ENCODE measurements at places on chromosomes 1 and 21.

DNA sequence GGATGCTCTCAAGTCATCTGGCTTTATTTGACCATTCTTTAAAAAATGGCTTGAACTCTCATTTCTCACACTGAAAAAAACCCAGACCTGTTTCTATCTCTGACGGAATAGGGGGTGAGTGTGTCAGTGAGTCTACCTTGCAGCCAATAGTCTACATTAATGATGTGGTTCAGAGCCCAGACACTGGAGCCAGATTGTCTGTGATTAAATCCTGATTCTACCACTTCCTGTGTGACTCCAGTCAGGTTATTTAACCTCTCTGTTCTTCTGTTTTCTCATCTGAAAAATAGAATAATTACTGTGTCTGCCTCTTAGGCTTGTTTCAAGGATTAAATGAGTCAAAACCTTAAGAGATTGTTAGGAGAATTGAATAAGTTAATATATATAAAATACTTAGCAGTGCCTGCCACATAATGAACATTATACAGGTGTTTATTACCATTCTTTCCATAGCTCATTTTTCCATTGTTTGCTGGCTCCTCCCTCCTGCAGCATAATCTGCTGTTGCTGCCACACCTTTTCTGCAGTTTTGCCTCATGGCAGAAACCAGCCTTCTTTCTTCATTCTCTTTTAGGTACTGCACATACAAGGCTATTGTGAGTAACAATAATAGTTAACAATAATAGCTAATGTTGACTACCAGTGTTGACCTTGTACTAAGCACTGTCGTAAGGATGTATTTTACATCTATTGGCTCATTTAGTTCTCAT lies 157.6 kb upstream of the IVNS1ABP start:
- DNase-seq, result no peak

- DNase-seq, result no peak
Observed at GRCh38 chr1:21333824-21334213, 43.6 kb upstream of the ECE1 start.

DNA sequence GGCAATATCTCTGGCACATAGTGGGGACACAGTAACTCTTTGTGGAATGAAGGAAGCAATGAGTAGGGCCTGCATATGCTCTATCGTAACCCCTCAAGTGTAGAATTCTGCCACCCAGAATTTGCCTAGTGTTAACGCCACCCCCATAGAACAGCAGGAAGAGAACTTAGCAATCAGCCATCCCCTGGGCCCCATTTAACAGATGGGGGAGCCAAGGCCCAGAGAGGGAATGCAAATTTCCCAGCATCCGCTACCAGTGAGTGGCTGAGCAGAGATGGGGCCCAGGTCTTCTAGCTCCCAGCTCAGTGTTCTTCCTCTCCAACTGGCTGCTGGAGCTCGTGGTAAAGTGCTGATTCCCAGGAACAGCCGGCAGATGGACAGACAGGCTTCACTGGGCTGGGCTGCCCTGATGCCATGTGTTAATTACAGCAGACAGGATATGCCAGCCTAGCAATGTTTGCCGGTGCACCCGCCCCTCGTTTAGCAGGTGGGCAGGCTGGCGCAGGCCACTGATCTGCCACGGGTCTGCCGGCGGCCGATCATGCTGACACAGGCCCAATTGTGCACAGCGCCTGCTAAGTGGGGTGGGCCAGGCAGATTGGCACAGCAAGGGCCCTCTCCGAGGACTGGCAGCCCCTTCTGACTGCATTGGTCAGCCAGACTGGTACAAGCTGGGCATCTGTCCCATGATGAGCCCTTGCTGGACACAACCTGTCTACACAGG lies 171.9 kb downstream of the IGSF21 start:
- DNase-seq, result no peak

DNA sequence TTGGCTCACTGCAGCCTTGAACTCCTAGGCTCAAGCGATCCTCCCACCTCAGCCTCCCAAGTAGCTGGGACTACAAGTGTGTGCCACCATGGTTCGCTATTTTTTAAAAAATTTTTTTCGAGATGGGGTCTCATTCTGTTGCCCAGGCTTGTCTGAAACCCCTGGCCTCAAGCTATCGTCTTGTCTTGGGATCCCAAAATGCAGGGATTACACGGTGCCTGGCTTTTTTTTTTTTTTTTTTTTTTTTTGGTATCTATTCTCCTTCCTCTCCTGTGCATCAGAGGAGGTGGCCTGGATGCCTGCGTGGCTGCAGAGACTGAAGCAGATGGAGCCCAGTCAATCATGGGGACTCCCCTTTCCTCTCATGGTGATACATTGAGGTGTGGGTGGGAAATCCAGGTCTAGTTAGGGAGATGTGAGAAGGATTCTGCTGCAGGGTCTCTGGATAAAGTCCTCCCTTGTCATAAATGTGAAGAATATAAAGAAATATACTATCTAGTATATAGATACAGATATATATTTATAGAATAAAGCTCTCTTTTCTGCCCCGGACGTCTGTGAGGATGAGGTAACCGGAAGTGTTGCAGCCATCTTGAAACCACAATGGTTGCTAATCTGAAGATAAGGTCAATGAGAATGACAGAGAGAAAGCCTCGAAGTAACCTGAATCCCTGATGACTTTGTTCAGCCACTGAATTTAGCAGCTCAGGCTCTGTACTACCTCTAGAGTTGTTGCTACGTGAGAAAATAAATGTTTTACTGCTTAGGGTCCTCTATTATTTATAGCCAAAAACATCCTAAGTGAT lies 19.5 kb upstream of the RGSL1 start:
- DNase-seq, result no peak

GRCh38 chr1:23628951-23629387 lies 62.6 kb upstream of the RPL11 start:
- DNase-seq, result no peak

- no peak for DNase-seq
Observed at GRCh38 chr1:76031496-76031895, 43.0 kb upstream of the ST6GALNAC3 start.

DNA sequence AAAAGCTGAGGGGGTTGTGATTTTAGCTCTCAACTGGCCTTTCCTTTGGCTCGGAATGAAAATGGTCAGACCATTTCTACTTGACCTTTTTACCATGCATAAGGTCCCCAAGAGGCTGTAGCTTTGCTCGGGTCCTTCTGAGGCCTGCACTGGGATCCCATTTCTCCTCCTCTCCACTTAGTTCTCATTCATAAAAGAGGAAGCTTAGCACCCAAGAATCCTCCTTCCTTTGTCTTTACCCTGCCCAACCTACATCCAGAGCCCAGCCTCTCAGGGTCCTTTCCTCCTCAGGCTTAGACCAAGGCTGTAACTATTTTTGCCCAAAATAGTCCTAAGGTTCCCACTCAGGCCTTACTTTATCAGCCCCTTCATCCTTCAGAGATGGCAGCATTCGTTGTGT lies 6.0 kb upstream of the SLC27A3 start:
- DNase-seq, result no peak

DNA sequence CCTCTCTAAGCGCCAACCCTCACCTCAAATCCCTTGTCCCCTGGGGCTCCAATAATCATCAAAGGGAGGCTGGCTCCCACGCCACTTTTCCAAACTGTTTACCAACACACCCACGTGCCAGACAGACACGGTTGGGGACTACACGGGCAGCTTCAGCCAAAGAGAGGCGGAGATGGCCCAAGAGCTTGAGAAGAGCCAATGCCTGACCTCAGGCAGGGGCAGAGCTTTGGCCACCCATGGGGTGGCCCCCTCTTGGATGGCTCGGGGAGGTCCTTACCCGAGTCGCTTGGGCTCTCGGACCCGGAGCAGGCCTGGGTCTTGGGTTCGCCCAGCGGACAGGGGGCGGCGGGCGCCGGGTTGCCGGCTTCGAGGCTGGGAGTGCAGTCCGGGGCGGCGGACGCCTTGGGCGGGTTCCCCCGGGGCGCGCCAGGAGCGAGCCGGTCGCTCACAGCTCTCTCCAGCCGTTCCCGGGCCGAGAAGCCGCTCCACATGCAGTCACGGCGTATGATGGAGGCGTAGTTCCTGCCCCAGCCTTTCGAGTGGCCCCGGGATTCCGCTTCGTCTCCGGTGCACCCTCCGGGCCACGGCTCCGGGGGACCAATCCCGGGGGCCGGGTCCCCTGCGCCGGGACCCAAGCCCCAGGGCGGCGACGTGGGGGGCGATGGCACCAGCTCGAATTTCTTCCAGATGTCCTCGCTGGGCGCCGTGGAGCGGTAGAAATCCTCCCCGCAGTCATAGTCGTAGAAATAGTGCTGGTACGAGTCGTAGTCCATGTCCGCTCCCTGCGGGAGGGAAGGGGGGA lies 854 bp downstream of the MYCL start:
- DNase-seq, result no peak

DNA sequence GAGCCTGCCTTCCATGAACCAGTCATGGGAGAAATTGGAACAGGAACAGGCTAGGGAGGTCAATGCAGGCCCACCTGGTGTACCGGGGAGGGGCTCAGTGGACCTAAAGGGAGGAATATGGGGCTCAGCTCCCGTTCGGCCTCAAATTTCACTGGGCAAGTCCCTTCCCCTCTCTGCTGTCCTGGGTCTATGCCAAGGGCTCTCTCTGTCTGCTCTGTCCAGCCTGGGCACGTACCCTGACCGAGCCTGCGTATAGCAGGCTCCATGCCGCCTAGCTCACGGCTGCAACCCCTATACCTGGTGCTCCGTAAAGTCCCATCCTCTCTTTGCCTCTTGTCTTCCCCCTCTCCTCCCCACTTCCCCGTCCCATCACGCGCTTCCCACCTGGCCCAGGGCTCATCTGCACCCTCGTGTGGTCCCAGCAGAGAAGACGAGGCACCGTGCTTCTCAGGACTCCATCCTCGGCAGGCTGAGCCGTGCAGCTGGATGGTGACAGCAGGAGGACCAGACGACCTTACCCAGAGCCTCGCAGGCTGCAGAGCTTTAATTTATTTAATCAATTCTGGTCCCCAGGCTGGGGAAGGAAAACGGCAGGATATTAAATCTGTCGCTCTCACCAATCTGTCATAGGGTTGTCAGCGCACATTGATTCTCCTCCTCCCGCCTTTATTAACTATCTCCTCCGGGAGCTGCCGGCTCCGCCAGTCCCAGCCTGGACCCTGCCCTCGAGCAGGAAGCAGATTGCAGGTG lies 25.0 kb upstream of the DISP3 start:
- DNase-seq, result no peak

GRCh38 chr1:216600730-216601609 lies 122.3 kb downstream of the ESRRG start:
- peak; percentile 81 for DNase-seq
